ENCODE measurements at places on chromosomes 3 and 15.

- peak; percentile 41 for DNase-seq
These were observed 790 bp downstream of the RAB5A start for GRCh38 chr3:19947549-19948225.

DNA sequence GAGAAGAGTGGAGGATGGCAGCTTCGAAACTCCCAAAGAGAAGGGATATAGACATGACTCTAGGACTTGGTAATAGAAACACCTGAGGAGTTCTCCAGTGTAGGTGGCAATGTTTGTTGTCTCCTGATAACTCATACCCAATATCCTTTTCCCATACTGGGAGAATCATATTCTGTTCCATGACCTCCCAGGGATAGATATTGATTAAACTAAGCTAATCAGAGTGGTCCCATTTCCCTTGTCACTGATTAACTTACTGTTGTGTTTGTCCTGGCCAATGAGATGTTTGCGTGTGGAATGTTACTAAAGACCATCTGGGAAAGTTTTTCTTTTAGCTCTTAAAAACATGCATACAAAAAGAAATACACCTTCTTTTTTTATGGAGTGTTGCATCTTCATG, 85.6 kb downstream of the RPL22L1 start:
- no peak for DNase-seq

DNA sequence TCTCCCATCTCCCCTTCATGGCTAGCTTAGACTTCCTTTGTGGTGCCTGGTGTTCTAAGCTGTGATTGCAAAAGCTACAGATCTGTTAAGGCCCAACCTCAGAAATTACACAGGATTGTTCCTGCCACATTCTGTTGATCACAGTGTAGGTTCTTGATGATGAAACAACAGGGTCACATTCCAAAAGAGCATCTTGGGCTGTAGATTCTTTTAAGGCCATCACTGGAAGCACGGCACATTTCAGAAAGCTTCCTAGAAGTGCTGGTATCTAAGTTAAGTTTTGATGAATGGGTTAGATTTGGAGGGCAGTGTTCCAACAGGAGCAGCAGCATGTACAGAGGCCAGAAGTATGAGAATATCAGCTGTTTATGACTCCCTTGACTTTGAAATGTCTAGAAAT, 107.5 kb upstream of the SKOR1 start:
- DNase-seq, result no peak

- peak; percentile 91 for DNase-seq
These were observed 46.6 kb upstream of the ATP2B2 start for GRCh38 chr3:10551821-10552630.

DNA sequence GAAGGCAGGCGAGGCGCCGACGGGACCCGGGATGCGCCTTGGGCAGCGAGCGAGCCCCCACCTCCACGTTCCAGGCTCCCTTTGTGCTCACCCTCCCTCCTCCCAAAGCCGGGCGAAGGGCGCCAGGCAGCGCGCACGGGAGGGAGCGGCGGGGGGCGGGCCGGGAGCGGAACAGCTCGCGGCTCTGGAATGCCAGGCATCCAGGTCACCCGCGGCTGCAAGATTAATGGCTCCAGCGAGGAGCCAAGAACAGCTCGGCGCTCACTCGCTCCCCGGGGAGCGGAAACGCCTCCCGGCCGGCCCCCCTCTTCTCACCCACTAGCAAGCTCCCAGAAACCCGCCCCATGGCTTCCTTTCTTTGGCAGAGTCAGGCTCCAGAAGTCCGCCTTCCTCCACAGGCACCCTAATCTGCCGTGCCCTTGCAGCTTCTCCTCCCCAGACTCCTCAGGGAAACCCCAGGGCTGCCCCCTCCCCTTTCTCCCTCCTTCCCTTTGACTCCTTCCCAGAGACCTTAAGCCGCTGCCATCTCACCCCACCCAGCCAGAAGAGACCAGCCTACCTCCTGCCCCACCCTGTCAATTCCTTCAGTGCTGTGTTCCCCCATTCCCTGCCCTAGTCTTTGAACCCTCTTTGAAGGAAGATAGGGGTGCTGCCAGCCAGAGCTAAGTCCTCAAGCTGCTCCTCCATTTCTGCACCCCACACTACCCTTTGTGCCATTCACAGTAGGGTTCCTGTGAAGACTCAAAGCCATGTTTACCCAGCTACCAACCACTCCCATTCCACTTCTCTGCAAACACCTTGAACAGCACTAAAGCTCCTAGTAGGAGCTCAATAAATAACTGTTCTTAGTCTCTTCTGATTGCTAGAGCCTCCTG, 9.9 kb downstream of the AMOTL2 start:
- DNase-seq, result no peak

- no peak for DNase-seq
These were observed 74.4 kb downstream of the CPN2 start for GRCh38 chr3:194276768-194277103.

DNA sequence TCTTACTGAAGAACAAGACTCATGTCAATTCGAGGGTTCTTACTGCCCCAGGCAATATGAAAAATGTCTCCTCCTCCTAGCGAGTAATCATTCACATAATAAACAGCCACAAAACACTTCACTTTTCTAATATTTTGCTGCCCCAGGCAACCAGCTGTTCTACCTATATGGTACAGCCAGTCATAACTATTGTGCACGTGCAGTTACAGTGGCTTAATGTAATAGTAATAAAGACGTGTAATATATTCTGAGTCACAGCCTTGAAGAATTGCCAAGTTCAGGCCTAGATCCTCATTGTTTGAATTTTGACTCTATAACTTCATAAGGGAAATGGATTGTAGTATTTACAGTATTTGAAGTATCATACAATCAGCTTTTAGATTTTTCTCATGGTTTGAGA, 1250.0 kb upstream of the GBE1 start:
- DNase-seq, result no peak

- DNase-seq, result no peak
These were observed 122.2 kb upstream of the SLC24A5 start for GRCh38 chr15:47998619-47999019.

DNA sequence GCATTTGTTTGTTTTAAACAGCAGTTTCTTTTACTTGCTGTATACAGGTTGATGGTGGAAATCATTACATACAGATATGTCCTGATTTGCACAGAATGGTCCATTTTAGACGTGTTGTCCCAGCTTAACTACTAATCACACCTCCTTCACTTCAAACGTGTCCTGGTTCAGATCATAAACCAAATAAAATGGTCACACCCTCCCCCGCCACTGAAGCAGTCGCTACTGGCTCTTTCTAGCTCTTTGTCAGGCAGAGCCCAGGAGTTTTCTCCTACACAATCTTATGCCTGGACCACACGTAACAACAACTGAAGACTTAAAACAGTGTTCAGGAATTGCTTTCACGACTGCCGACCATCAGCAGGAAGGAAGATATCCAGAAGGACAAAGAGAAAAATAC, 73.6 kb downstream of the MESD start:
- DNase-seq, result no peak

DNA sequence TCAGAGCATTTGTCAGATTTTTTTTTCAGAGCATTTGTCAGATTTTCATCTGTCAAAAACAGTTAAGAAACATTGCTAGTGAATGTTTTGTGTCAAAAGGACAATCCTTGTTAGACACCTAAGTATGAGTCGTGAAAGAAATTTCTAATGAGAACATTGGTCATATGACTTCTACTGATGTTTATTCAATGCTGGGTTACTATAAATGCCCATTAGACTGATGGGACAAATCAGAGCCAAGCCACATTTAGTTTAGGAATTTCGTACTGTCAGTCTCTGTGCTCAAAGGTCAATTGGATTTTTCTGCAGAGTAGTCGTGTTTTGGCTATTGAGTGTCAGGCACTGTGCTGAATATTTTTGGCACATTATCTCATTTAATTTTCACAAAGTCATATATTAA, 31.6 kb downstream of the TSC22D2 start:
- no peak for DNase-seq

- DNase-seq, result peak; percentile 74
These were observed 87.0 kb downstream of the KLHL25 start for GRCh38 chr15:85707519-85708338.

GRCh38 chr3:146554151-146554760, 9.8 kb upstream of the PLSCR1 start:
- DNase-seq, result no peak

DNA sequence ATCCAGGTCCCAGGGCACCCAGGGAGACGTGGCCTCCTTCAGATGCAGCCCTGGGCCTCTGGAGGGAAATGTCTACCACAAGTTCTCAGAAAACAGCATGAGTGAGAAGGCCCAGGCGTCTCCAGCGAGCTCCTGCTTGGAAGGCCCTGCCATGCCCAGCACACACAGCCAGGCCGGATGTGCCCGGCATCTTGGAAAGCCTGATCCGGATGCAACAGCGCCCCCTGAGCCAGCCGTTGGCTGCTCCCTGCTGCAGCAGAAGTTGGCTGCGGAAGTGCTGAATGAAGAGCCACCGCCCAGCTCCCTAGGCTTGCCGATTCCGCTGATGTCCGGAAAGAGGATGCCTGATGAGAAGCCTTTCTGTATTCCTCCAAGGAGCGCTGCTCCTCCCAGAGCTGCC, 856 bp downstream of the NPAP1 start:
- DNase-seq, result no peak

DNA sequence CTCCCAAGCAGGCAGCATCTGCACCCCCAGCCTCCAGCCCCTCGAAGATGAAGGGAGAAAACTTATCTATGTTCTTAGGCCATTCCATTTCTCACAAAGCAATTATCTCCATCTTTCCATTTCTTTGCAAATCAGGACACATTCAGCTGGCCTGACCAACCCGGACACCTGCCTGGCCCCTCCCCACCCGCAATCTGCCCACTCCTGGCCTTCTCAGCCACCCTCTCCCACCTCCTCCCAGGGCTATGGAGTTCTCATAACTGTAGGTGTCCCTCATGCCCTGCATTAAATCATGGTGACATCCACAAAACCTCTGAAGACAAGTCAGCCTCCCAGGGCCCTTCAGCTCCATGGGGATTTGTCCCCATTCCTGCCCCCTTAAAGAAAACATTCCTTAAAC, 119.3 kb downstream of the MEGF11 start:
- no peak for DNase-seq

DNA sequence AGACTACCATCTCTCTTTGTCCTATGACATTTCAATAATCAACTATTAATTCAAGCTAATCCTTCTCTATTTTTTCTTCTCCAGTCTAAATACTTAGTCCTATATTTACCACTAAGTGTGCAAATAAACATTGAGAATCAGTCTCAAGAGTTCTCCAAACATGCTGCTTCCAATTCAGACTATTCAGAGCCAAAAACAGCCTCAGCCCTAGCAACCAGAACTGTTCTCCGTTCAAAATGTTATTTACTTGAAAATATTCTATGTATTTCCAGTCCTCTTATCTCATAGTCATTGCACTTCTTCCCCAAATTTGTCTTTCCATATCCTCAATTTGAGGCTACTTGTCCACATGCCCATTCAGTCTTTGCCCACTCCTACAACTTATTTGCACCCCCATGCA, 805.5 kb downstream of the IGSF11 start:
- no peak for DNase-seq

DNA sequence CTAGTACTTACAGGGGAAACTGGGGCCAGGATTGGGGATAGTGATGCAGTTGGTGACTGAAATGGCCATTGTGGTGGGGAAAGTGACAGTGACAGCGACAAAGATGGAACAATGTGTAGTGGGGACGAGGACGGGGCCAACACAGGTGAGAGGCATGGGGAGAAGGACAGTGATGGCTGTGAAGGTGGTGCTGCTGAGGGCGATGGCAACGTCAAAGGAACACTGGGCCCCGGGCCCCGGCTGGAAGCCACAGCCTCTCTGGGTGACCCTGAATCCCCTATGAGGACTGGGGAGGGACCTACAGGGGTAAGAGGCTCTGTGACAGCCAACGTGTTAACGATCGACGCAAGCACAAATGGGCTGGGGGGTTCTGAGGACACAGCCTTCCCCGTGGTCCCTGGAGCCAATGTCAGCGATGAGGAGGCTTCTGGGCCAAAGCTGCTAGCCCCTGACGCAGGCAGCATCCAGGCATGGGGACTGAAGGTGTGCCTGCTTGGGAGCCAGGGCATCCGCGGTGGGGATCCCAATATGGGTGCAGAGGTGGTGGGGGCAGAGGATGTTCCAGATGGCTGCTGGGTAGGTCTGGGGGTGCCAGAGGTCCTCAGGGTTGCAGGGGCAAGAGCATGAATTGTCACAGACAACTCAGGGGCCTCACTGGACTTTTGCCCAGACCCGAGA, 25.2 kb upstream of the GOLGA6C start:
- no peak for DNase-seq

GRCh38 chr15:66877477-66878271, 175.6 kb downstream of the SMAD6 start:
- no peak for DNase-seq

DNA sequence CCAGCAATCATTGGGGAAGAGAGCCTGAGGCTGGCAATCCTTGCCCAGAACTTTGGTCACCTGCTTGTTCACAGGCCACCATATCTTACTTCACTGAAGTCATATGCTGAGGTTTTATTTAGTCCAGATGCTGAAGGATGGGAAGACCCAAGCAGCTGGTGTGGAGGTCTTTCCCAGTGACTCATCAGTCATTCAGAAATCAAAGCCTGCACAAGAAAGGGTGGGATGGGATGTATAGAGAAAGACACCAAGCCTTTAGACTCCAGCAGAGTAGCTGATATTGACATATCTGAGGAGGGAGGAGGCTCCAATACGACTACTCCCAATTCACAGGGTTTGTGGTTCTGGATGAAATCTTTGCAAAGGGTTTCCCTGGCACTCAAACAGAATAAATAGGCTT, 13.0 kb upstream of the PHLDB2 start:
- no peak for DNase-seq

DNA sequence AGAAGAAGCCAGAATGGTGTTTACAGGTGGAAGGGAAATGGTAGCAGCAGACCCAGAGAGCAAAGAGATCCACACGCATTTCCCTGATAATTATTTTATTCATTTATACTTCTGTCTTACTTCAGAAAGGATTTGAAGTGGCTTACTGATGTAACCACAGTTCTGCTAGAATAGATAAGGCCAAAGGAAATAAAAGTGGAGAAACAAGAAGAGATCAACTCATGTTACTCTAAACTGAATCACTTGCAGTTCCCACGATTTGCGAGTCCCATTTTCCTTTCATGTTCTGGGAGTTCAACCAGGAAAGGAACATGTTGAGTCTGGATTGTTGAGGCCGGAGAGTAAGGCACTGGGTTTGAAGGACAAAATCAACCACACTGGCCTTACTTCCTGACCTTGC, 151.8 kb downstream of the MYRIP start:
- no peak for DNase-seq

GRCh38 chr3:100144255-100144866, 30.1 kb upstream of the FILIP1L start:
- peak; percentile 14 for DNase-seq

GRCh38 chr3:170830580-170830979, 39.4 kb downstream of the RPL22L1 start:
- DNase-seq, result no peak

Data from activated CD4-positive, alpha-beta T cell treated with anti-CD3 and anti-CD28 coated beads, Interleukin-10, Interleukin-2, amounts not matched to agents 100 ng/mL and 50 ng/mL, durations not matched to agents 16 hours and 8 hours (primary cell).